Mucosa of descending colon (tissue), 3 donors: ENCODE measurements at places on chromosomes 16 and 17.

- peak; percentile 95 for DNase-seq
These were observed 489 bp upstream of the NFATC3 start for GRCh38 chr16:68084504-68085258.

- DNase-seq: no peak
These were observed 122.3 kb upstream of the SEC14L1 start for GRCh38 chr17:77018504-77018903.

GRCh38 chr16:5706211-5706610 is 608.6 kb upstream of the EEF2KMT start:
- no peak for DNase-seq

DNA sequence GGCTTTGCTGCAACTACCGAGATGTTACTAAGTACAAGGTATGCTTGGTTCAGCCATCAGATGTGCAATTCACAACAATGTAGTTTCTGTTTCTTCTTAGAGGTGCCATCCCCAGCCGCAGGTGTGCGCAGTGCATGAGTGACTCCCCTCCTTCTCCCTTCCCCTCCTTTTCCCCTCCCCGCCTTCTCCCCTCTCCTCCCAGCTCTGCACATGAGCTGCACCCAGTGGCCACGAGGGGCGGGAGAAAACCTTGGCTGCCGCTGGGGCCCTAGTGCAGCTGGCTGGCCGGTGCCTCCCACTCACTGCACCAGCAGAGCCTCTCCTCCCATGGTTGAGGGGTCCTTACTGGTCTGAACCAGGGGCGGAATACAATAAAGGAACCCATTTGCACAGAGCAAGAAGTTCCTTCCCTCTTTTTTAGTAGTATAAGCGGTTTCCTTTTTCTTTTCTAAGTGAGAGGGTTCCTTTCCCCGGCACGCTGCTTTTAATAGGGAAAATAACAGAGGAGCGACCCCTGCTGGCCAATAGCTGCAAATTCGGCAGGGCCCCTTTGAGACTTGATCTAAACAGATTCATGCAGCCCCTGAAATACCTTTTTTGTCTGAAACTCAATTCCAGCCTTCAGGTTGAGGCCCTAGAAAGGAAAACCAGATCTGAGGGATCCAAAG is 7.8 kb upstream of the CCL15 start:
- DNase-seq: no peak

DNA sequence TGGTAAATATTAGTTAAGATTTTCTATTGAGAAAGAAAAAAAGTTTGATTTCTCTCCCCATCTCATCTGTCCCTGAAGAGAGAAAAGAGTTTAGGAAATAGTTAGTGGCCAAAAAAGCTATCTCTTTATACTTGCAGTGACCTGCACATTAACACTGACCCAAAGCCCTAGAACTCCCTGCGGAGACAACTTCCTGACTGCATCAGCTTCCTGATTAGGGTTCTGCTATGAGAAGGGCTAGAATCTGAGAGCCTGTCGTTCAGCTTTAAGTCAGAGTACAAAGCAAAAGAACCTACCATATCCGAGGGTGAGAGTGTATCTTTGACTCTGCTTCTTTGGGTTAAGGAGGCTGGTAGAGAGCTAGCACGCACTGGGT is 24.7 kb downstream of the LIMD2 start:
- no peak for DNase-seq

DNA sequence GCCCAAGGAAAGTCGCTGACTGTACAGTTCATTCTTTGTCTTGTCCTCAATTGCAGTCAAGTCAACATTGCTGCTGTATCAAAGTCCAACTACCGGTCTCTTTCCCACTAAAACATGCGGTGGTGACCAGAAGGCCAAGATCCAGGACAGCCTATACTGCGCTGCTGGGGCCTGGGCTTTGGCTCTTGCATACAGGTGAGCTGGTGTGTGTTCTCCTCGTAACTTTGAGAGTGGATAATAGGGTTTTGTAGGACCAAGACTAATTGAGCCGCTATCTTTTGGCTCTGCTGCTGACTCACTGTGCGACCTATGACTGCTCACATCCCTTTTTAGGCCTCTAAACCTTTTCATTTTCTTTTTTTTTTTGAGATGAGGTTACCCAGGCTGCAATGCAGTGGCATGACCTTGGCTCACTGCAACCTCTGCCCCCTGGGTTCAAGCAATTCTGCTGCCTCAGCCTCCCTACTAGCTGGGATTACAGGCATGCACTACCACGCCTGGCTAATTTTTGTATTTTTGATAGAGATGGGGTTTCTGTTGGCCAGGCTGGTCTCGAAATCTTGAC is 38.7 kb downstream of the PHKB start:
- DNase-seq: no peak

DNA sequence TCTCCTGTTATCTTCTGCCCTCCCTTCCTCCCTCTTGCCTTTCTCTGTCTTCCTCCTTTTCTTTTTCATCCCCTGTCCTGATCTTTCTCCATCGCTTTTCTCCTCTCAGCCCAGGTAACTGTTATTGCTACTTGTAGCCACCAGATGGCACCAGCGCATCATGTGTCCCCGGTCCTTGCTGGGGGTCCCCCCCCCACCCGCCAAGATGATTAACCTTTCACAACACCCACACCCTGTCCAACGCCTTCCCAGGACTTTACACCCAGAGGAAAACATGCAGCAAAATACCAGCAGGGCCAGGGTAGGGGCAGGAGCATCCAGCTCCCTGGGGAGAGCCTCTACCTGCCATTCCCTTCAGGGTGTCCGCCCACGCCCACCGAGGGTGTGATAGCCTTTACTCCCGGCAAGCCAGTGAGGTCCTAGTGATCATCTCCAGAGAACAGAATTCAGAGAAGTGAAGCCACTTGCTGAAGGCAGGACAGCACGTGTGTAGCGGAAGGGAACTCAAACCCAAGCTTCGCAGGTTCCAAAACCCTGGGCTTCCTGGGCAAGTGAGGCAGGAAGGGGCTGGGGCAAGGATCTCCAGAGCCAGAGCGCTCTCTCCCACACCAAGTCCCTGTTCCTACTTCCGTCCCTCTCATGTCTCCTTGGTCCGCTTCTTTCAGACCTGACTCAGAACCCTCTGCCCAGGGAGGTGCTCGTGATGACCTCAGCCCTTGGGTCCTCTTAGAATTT is 13.4 kb upstream of the TAC4 start:
- peak; percentile 57 for DNase-seq

- no peak for DNase-seq
These were observed 102.6 kb upstream of the HS3ST3A1 start for GRCh38 chr17:13704333-13704732.

GRCh38 chr16:65600046-65600445 is 478.2 kb upstream of the CDH11 start:
- no peak for DNase-seq

DNA sequence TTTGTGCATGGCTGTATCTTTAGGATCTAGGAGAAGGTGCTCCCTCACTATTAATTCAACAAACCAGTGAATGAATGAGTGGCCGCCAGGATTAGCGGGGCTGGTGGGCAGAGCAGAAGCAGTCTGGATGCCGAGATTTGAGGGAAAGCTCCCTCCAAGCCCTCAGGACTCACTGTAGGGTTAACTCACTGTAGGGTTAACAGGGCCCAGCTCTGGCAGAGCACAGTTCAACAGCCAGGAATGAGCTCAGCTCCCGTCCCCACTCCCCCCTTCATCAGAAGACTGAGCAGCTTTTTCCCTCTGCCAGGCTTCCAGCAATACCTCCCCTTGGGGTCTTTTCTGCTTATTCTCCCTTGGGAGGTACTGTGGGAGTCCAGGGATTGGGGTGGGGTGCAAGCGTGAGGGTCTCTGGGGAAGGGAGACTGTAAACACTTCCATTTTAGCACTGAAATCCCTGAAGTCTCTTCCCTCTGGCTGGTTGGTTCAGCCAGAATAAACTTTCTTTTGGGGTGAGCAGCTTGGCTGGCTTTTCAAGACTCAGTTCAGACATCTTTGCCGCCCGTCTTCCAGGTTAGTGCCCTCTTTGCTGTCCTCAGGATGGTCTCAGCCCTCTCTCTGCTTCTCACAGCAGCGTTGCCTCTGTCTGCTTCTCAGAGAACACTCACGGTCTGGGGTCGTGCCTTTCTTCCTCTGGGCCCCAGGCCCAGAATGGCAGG is 53.7 kb upstream of the WSB1 start:
- DNase-seq: no peak

GRCh38 chr16:67043420-67043819 is 14.5 kb downstream of the CBFB start:
- DNase-seq: no peak

DNA sequence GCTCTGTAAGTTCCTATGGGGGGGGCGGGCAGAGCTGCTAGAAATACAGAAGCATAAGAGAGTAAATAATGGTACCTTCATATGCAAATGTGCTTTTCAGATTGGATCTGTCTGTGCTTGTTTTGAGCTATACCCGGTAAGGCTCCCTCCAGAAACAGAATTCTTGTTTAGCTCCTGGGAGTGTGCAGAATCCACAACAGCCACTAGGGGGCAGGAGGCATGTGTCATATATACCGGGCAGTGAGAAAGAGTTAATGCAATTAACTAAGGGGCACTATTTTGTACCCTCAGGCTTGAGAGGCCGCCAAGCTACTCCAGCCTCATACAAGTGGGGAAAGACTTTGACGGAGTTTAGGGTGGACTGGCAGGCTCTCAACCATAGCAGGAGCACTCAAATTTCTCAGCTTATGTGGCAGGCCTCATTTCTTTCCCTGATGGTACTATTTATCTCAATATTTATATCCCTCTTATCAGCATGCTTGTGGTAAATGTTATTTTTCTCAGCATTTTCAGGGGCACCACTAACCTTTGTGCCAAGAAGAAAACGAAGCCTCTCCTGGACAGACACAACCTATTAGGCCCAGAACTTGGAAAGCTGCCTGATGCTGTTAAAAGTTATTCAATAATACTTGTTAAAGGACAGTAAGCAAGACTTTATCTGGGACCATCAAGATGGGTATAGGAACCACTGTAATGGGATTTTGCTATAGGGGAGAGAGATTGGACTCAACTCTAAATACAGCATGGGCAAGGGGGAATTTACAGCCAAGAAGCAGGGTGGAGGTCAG is 10.7 kb upstream of the CENPV start:
- DNase-seq: peak; percentile 91

DNA sequence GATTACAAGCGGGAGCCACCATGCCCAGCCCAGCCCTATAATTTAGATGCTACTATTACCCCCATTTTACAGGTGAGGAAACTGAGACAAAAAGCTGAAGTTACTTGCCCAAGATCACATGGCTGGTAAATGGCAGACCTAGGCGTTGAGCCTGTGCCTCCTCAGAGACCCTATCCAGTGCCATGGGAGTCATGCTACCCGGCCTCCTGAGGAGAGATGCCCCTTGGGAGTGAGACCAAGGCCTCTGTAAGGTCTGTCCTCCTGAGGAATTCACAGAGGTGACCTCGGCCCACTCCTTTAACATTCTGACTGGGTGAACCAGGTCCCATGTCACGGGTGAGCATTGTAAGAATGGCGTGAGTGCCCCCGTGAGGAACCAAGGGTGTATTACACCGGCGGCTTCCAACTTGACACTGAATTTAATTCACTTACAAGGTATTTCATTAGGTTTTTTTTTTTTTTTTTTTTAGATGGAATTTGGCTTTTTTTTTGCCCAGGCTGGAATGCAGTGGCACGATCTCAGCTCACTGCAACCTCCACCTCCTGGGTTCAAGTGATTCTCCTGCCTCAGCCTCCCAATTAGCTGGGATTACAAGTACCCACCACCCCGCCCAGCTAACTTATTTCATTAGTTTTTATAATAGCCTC is 95.7 kb downstream of the ABCC6 start:
- DNase-seq: peak; percentile 77

DNA sequence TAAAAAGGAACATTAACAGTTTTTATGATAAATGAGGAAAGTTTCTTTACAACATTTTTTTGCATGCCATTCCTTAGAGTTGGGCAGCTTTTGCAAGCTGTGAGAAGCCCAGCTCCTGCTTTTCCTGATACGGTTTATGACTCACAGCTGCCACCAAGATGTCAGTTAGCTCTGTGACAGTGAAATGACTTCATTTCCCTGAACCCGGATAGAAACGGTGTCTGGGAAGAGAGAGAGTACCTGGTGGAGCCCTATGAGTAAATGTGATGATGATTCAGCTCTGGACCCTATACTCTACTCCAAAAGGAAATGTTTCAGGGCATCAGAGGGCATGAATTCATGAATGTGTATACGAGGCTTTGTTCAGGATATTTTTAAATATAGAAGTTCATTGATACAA is 366.3 kb upstream of the HSBP1 start:
- DNase-seq: no peak

DNA sequence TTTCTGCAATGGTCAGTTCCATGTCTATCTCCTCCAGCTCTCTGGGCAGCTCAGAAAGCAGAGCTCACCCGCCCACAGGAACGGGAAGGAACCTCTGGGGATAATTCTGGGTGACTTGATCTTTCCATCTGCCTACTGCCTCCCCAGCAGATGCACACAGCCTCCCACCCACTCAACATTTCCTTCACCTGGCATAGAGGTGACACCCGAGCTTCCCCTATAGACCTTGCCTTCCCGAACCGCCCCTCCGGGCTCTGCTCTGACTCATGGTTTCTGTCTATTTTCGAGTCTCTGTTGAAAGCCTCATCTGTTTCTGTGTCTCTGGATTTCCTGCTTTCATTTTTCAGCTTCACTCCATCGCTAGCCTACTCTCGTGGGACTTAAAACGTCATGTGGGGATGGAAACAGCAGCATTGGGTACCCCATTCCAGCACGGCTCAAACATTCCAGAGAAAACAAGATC is 11.4 kb downstream of the GGA3 start:
- no peak for DNase-seq

- DNase-seq: no peak
These were observed 2.5 kb upstream of the CORO6 start for GRCh38 chr17:29625037-29625750.
